ENCODE measurements at places on chromosomes 7 and 10.

DNA sequence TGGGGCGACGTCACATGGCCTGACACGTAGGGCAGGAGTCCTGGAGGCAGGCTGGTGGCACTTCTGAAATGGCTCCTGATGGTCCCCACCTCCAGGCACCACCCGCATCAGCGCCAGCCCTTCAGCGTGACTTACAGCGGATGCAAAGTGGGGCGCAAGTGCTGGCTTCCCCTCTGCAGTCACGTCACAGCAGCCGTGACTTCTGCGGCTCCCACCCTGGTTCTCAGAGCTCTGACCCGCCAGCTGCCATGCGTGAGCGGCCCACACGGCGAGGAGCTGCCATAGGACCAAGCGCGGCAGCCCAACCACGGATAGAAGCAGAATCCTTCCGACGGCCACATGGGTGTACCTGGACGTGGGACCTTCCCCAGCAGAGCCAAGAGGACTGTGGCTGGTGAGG lies 159.0 kb downstream of the ELFN1 start:
- DNase-seq: no peak

DNA sequence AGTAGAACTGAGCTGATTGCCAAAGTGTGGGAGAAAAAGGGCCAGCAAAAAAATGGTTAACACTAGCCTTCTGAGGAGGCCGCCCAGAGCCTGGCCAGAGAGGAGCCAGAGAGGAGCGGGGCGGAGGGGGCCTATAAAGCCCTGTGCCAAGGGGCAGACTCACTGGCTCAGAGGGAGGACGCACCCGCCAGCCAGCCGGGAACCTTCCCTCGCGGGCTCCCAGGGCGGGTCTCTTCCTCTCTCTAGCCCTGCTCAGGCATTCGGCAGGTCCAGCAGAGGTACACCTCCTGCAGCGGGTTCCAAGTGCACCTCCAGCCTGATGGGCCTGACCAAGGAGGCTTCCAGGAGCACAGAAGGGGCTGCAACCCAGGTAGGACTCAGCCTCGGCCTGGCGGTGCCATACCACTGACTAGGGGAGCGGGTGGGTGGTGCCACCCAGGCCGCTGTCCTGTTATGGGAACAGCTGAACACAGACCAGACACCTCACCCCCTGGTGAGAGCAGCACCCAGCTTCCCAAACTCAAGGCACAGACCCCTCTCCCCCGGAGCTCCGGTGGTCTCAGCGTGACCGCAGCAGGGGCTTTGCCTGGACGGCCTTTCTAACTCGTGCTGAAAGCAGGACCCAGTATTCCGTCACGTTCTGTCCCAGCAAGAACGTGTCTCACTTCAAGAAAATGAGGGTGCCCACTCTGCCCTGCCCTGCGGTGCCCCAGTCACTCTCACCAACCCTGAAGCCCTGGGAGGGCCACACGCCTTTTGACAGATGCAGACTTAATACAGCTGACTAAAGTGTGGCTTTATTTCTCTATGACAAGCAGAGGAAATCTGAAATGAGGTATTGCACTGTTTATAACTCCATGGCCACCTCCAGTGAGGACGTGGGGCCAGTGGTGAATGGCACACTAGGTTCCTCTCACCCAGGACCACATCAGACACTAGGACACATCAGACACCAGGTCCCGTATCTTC lies at the start of gene GPER1:
TSS of gene GPER1 (plus strand) at position 162 of the 969 bp plus-strand sequence. CDS start 3,616 bp downstream, outside the sequence.
- peak; percentile 88 for DNase-seq

DNA sequence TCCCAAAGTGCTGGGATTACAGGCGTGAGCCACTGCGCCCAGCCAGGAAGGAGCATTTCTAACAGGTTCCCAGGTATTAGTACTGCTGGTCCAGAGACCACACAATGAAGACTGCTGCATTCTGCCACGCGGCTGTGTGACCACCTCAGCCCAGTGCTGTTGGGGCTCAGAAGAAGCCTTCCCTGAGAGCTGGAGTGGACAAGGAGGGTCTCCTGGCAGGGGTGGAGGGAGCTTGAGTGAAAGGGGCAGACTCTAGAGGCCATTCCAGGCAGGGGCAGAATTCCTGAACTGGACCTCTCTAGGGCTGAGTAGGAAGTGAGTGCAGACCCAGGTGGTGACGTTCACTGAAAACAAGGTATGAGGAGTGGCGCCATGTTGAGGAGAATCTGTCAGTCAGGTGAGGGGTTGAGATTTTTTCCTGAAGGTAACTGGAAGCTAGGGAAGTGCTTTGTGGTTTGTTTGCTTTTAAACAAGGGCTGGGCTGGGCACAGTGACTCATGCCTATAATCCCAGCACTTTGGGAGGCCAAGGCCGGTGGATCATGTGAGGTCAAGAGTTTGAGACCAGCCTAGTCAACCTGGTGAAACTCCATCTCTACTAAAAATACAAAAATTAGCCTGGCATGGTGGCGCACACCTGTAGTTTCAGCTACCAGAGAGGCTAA lies 67.6 kb downstream of the TACC2 start:
- no peak for DNase-seq

DNA sequence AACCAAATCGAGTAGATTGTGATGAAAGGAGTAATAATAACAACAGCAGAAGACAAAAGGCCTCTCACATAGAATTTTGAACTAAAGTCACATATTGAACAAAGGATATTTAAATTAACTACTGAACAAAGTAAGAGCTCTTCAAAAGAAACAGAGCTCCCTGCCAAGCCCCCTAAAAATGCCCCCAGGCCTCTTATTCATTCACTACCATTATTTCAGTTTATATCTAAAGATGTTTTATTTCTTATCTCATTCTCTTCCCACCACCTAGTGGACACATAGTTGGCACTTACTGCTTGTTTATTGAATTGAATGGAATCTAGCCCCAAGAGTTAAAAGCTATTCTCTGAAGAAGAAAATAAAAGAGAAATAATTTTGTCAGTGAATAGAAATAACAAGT lies 37.4 kb downstream of the VCL start:
- no peak for DNase-seq

DNA sequence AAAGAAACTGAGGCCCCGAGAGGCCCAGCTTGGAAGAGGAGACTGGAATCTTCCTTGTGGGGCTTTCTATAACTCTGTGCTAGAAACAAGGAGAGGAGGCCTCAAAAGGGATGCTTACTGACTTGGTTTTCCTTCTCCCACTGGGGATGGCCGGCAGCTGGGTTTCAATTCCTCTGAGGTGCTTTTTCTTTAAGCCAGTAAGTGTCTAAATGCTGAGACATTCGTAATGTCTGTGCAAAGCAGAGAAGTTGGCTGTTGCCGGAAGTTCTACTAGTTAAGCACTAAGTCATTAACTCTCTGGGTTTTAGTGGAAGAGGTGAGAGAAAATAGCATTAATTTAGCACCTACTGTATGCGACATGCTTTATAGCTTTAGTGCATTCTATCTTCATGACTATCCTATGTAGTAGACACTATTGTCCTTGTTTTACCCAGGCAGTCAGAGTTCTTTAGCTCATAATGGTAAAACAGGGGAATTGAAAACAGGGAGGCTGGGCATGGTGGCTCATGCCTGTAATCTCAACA lies 135.2 kb downstream of the RGS10 start:
- no peak for DNase-seq

GRCh38 chr7:137771679-137772078 lies 75.1 kb downstream of the DGKI start:
- DNase-seq: peak; percentile 68

DNA sequence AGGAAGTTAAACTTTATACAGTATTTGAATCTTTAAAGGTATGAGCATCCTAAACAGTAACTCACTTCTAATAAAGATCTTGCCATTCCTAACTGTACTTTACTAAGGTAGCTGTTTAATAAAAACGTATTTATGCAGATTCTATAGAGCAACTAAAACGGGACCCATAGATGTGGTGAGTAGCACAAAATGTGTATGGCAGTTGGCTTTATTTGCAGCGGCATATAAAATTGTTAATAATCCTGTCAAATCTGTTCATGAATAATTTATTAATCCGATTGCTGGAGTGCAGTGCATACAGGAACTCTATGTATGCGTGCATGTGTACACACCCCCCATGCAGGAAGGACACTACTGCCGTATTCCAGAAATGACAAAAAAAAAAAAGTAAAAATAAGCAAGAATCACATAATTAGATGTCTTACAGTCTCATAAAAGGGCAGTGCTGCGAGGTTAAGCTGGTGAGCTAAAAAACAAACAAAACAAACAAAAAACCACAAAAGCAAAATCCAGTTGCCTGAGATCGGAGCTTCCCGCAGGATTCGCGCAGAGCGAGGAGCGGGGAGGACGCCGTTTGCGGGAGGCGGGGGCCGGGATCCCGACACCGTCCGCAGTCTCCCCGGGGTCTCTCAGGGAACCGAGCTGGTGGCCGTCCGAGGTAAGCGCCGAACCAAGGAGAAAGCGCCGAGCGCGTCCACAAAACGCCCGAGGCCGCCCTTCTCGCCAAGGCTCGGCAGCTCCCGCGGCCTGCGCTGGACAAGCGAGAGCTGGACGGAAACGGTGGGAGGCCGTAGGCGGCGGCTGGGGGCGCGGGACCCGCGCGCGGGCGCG lies 518 bp upstream of the COMMD3 start:
- no peak for DNase-seq

DNA sequence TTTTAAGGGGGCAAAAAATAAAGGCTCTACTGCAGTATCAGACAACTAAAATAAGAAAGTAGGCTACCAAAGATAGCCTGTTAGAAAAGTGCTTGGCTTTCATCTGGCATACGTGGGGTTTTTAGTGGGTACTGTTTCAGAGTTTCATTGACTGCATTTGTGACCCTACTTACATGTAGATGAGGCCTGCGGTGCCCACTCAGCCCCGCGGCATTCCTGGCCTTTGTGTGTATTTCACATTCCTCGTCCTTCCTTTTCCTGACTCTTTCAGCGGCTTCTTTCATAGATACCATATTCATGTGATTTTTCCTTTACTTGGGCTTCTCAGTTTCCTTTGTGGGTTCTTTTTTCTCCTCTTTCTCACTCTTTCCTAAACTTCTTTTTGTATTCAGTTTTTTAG lies 50.7 kb downstream of the UBE3C start:
- DNase-seq: no peak

GRCh38 chr7:97499204-97499603 lies 232.7 kb upstream of the TAC1 start:
- peak; percentile 30 for DNase-seq

GRCh38 chr7:127137146-127137545 lies 115.6 kb downstream of the GRM8 start:
- DNase-seq: no peak

DNA sequence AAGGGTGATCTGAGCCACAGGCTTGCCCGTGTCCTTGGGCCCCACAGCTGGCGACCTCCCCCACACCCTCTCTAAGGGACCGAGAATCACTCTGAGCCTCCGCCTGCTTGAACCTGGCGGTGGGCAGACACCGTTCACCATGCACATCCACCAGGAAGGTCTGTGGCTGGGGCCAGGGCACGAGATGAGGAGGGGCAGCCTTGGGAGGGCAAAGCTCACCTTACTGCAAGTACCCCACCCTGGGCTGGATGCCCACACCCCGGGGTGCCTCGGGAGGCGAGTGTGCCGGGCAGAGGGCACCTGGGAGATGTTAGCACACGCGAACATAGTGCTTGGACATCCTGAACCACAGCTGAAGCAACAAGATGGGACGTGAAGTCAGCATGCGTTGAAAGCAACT lies 211.9 kb downstream of the ELFN1 start:
- no peak for DNase-seq

GRCh38 chr10:100748231-100749058 lies 3.1 kb downstream of the PAX2 start:
- DNase-seq: no peak

DNA sequence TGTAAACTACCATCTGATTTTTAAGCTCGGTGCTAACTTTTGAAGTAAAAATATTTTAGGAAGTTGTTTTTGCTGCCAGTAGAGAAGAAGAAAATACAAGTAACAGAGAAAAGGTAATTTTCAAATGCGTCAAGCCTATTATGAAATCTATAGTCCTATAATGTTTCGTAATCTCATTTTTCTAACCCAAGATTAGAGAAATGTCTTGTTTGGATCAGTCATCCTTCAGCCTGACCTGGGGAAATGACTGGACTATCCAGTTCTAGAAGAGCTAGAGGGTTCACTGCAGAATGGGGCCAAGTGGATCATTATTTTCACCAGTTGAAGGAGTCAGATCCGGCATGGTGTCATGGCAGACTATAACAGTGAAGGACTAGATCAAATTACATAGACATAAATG lies 62.7 kb upstream of the FGL2 start:
- DNase-seq: no peak

DNA sequence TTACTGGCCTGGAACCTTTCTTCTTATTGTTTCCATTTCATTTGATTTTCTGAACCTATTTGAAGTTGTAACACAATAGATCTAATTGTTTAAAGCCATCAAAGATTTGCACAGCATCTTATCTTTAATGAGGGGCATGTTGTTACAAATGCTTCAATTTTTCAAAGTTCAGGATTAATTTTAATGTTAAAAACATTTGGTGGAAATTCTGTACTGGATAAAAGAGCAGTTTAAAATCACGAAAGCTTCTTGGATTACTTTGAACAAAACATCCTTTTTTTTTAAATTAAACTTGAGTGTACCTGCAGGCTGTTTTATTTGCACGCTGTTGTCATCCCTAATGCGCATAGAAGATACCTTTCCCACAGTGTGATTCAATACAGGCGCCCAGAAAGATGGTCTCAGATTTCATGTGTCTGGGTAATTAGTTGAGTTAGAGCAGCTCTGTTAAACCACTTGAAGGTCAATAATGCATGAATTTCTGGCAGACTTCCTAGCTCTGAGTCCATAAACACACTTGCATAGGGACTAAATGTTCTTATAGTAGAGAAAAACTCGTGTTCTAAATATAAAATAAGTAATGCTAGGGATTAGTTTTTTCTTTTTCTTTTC lies 29.3 kb upstream of the DDX50 start:
- no peak for DNase-seq

GRCh38 chr7:17989546-17989945 lies 38.1 kb downstream of the PRPS1L1 start:
- DNase-seq: no peak

DNA sequence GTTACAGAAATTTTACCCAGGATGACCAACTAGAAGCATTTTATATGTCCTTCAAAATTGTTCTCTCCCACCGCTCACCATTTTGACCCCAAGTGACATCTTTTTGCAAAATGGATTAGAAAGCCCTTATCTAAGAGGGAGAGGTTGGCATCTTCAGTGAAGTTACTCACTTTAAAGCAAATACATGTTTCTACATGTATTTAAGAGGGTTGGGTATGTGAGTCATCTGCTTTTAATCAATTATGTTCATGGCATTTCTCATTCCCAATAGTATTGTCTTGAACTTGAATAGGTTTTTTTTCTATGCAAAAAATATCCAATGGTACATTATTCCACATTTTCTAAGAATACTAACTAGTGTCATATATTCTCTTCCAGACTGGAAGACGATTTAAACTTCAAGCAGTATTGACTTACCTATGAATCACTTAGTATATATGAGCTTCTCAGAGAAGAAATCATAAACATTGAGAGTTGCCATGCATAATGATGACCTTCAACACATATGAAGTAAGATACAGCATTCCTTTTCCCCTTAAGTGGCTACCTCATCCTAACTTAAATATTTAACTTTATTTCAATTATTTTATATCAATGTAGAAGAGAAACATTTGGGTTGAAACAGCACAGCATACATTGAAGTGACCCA lies 132.8 kb downstream of the POLR1F start:
- no peak for DNase-seq

DNA sequence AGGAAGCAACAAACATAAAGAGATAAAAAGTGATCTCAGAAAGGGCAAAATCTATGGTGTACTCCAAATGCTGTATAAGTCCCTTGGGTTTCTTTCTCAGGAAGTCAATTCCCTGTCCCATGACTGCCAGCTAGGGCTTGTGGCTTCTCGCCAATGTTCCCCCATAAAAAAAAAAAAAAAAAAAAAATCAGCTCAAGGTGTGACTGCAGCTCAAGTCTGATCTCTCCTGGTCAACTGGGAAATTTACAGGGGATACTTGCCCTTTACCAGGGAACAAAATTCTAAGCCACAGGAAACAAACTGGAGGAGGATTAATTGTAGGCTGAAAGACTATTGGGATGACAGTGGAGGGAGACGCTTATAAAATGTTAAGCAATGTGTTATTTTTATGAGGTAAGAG lies 76.0 kb downstream of the PCGF5 start:
- DNase-seq: no peak

Measured in GM03348 (cell line).